Stimulated activated CD8-positive, alpha-beta memory T cell treated with anti-CD3 and anti-CD28 coated beads, Interleukin-4, amount 100 ng/mL, for 24 hours (primary cell): ENCODE measurements at places on chromosomes 6 and 20.

DNA sequence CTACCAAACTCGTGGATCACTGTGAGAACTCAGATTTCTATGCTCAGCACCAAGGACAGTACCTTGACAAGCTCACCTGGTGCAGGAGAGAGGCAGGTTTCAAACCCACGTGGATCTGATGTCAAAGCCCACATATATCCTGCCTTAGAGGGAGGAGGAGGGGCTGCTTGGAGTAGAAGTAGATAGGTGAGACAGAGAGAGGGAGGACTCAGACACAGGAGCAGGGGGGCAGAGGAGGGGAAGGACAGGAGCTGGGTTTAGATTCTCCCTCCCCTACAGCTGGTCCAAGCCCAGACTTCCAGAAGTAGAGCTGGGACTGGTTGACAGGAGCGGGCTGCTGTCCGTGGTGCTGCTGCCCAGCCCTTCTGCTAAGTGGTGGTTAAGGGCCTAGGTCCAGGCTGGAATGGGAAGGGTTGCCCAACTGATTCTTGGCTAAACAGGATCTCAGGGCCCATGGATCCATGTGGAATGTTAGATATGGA lies 77.5 kb downstream of the CDH22 start:
- DNase-seq, result no peak

DNA sequence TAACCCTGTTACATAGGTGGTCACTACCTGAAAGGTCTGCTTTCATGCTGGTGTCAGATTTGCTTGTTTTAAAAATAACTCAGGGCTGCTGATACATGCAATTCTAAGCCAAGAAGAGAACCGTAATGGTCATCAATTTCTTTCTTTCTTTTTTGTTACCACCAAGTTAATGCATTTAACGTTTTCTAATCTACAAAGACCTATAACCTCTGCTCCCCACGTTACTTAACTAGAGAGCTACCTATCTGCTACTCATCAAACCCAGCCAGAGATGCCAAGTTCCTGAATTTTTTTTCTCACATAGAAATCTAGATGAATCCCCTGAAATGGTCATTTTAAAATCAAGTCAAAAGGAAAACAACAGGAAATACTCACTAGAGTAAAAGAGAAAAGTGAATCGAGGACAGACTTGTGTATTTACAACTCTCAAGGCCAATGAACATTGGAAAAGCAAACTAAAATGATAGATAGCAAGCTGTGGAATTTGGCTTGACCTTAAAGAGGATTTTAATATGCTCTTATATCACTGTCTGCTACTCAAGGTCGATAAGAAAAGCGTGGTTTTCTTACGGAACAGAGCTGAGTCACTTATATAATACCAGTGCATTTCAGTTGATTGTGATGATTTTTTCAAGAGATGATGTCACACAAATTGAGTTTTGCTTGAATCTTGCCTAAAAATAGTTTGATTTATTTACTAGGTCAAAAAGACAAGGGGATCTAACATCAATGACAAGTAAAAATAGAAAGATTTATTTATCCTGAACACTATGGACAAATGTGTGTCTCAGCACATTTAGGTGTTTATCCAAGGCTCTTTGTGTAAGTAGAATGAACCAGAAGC lies 67.9 kb downstream of the SGK1 start:
- DNase-seq, result no peak

GRCh38 chr6:145070791-145071190 lies 664.5 kb downstream of the EPM2A start:
- no peak for DNase-seq

GRCh38 chr6:148508401-148509041 lies 165.9 kb downstream of the SASH1 start:
- no peak for DNase-seq

DNA sequence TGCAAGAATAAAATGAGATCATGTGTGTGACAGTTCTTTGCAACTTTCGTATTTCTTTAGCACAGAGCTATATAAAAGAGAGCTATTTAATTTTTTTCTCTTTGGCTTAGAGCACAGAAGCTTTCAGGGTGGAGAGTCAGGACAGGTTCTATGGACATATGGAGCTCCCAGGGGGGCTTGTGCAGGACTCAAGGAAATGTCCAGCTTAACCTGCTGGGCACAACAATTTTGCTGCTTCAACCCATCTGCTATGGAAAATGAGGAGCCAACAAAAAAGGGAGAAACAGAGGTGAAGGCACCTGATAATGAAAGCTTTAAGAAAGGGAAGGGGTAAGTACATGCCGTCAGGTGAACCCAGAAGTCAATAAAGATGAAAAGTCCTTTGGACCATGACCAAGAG lies 5.1 kb upstream of the SNAP25 start:
- DNase-seq, result no peak

DNA sequence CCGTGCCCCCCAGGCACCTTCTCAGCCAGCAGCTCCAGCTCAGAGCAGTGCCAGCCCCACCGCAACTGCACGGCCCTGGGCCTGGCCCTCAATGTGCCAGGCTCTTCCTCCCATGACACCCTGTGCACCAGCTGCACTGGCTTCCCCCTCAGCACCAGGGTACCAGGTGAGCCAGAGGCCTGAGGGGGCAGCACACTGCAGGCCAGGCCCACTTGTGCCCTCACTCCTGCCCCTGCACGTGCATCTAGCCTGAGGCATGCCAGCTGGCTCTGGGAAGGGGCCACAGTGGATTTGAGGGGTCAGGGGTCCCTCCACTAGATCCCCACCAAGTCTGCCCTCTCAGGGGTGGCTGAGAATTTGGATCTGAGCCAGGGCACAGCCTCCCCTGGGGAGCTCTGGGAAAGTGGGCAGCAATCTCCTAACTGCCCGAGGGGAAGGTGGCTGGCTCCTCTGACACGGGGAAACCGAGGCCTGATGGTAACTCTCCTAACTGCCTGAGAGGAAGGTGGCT lies 960 bp downstream of the TNFRSF6B start:
- DNase-seq, result no peak

GRCh38 chr20:53448426-53448825 lies 145.2 kb downstream of the ZNF217 start:
- no peak for DNase-seq

DNA sequence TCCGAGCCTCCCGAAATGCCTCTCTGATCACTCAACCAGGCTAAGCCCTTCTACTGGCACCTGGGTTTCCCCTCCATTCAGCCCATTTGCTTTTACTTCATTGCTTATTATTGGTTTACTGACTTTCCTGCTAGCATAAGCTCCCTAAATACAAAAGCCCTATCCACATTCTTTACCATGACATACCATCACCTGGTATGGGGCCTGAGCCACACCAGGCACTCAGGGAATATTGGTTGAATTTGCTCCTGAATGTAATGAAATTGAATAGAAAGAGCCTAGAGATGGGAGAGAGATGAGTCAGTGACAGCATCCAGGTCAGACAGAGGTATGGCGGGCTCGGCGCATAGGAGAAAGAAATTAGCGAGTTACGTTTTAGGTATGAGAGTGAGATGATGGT lies 120.0 kb downstream of the CD164 start:
- DNase-seq, result no peak

DNA sequence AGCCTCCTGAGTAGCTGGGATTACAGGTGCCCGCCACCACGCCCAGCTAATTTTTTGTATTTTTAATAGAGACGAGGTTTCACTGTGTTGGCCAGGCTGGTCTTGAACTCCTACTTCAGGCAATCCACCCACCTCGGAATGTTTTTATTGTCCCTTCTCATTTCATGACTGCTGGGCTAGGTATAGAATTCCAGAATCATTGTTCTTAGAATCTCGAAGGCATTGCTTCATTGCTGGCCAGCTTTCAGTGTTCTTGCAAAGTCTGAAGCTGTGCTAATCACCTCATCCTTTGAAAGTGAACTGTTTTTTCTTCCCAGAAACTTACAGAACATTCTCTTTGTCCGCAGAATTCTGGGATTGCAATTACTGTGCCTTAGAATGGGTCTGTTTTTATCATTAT lies 49.0 kb downstream of the PTPN1 start:
- DNase-seq, result no peak

GRCh38 chr20:59782986-59783640 lies 150.3 kb downstream of the SYCP2 start:
- peak; percentile 15 for DNase-seq
